ELR (cell line): ENCODE measurements at places on chromosomes 4 and X.

- no peak for DNase-seq
These were observed 83.5 kb downstream of the ZNF674 start for GRCh38 chrX:46461660-46462191.

GRCh38 chr4:173521467-173522159 is 8.4 kb downstream of the HAND2 start:
- no peak for DNase-seq

- DNase-seq, result peak; percentile 79
These were observed 68.1 kb upstream of the NAP1L5 start for GRCh38 chr4:88765729-88766128.

GRCh38 chr4:121360495-121360894 is 20.3 kb downstream of the QRFPR start:
- peak; percentile 34 for DNase-seq

DNA sequence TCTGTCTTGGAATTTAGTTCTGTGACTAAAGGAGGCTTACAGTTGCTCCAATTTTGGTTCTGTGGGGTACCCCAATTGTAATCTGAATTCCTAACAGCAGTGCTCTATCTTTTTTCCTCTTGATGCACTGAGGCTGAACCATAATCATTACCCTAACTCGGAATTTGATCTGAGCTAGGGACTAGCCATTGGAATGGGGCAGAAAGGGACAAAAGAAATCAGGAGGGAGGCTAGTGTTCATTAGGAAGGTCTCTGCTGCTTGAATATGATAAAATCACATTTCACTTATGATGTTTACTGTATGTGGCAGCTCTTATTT is 2.7 kb downstream of the KLF3 start:
- peak; percentile 30 for DNase-seq

DNA sequence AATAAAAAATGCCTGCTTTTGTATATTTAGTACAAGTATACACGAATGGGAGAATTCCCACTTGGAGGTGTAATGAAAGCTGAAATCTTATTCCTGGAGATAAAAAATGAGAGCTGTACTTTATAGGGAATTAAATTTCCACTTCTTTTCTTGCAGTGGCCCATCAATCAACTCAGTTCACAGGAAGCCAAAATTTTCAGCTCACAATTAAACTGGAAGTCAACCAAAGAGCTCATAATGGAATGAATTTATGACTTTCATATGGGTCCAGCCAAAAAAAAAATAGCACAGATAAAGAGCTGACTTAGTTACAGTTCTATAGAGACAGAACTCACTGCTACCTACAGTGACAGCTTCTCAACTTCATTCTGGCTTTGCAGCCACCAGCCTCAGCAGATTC is 115.2 kb upstream of the TBC1D9 start:
- no peak for DNase-seq
